Effector memory CD4-positive, alpha-beta T cell (primary cell): ENCODE measurements at places on chromosomes 1 and 21.

DNA sequence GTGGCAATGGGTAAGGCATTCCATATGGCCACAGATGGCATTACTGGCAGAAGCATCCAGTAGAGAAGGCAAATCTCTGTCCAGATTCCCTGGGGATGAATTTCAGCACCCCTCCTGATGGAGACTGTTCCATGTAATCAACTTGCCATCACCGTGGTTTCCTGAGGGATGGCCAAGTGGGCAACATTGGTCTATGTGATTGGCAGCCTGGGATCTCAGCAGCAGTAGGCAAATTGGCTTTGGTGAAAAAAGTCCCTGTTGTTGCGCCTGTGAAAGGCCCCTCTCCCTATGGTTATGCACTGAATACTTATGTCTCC is 19.3 kb downstream of the DMRTB1 start:
- no peak for DNase-seq

DNA sequence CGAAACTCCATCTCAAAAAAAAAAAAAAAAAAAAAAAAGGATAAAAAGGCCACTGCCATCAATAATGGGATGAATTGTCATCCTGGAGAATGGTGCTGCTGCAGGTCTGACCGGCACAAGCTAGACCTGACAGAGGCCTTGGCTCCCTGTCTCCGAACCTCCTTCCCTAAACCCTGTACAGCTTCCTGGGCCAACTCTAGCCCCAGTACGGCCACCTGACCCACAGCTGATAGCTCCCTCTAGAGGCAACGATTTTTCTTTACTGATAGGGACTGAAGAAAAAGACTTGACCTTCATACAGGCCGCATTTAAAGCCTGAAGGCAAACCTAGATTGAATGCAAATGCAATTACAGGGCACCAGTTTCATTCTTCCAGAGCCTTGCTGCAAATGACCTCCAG is 30.7 kb downstream of the NOL9 start:
- no peak for DNase-seq

GRCh38 chr1:243730487-243731150 is 119.4 kb downstream of the AKT3 start:
- no peak for DNase-seq

DNA sequence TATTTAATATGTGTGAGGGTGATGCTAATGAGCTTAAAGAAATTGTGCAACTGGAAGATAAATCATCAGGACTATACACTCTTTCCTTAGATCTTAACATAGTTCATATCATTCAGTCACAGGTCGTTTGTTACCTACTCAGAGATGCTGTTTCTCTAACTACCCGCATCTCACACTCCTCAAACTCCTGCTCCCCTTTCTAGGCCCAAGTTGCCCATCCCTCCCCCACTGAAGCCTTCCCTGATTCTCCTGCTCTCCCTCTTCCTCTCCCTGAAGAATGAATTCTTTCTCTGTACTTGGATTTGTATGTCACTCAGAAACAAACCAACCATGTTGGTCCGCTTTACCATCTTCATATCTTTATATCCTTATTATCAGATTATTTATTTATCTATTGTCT is 9.1 kb downstream of the SH3GLB1 start:
- no peak for DNase-seq

- no peak for DNase-seq
Measured at GRCh38 chr1:6960291-6960811, 175.1 kb downstream of the CAMTA1 start.

GRCh38 chr1:50476800-50477199 is 53.6 kb upstream of the DMRTA2 start:
- DNase-seq, result no peak

GRCh38 chr21:35014302-35015041 is 34.6 kb downstream of the RUNX1 start:
- no peak for DNase-seq

GRCh38 chr1:171468120-171468750 is 17.1 kb upstream of the PRRC2C start:
- DNase-seq, result no peak

GRCh38 chr1:102941366-102941947 is 166.9 kb downstream of the COL11A1 start:
- no peak for DNase-seq

GRCh38 chr1:109488696-109489095 is 5.0 kb downstream of the ATXN7L2 start:
- no peak for DNase-seq

- peak; percentile 70 for DNase-seq
Measured at GRCh38 chr1:226738995-226739695, at the start of gene ITPKB. Gene ITPKB (minus strand): TSS chr1:226739282. CDS start chr1:226737458, 1,824 bp downstream.

GRCh38 chr1:77084457-77084856 is 134.8 kb downstream of the PIGK start:
- DNase-seq, result no peak

GRCh38 chr1:173187671-173188237 is 19.4 kb downstream of the TNFSF4 start:
- no peak for DNase-seq

DNA sequence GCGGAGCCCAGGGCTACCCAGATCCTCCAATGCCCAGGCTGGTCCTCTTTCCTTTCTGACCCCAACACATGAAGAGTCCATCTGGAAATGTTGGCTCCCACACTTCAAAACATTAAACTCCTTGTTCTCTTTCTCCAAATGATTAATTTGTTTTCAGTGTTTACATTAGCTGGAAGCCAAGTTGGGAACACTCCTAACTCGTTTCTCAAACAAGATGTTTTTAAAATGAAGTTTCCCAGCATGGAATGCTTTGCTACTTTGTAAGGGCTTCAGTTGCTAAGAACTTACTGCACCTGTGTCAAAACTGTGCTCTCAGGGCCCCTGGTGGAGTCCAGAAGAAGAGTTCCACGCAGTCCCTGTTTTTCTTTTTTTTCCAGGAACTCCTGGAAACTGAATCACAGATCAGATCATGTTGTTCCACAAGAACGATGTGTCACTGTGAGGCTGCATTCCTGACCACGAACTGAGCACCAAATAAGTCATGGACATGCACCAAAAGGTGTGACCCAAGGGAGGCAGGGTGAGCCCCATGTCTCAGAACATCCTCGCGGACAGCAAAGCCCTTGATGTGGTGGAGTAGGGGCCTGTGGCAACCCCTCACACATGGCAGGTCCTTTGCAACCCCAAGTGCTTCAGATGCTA is 257.3 kb downstream of the KCNJ6 start:
- no peak for DNase-seq

DNA sequence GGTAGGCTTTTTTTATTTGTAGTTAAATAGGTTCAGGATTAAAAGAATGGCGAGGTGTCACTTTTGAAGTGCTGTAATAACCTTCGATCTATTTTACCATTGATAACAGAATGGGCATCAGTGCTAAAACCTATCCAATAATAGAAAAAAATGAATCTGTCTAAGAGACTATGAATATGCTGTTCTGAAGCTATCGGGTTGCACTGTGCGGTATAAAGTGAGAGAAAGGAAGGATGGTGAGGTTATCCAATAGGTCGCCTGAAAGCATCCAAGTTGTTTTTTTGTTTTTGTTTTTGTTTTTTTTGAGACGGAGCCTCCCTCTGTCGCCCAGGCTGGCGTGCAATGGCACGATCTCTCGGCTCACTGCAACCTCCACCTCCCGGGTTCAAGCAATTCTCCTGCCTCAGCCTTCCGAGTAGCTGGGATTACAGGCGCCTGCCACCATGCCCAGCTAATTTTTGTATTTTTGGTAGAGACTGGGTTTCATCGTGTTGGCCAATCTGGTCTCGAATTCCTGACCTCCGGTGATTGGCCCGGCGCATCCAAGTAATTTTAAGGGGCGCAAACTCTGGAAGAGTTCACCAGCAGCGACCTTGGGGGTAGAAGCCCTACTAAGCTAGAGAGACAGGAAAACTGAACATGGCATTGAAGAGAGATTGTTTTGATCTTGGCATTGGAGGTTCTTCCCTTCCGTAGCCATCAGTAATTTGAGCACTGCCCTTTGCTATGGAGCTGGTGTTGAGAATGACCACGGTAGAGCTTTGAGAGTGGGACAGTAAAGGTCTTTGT is 8.7 kb upstream of the MDM4 start:
- DNase-seq, result no peak

DNA sequence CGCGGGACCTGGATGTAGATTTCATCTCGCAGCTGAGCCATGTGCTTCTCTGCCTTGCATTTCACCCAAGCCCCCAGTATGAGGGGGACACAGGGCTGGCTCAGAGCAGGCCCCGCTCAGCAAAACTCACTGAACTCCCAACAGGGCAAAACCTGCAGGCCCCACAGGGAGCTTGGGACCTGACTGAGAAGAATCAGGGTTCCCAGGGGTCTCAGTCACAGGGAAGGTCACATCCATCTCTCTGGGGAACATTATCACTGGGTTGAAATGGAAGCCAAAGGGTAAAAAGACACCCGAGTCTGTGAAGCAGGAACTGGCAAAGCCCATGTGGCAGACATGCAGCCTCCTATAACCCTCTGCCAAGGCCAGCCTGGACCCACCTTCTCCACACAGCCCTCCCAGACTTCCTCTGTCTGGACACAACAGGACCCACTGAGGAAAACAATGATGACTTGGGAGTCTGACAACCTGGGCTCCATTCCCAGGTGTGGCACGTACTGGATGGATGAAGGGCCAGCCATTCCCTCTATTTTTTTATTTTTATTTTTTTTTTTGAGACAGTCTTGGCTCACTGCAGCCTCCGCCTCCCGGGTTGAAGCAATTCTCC is 11.7 kb downstream of the HSPG2 start:
- DNase-seq, result no peak

GRCh38 chr1:33152685-33153432 is 29.0 kb downstream of the TRIM62 start:
- no peak for DNase-seq

DNA sequence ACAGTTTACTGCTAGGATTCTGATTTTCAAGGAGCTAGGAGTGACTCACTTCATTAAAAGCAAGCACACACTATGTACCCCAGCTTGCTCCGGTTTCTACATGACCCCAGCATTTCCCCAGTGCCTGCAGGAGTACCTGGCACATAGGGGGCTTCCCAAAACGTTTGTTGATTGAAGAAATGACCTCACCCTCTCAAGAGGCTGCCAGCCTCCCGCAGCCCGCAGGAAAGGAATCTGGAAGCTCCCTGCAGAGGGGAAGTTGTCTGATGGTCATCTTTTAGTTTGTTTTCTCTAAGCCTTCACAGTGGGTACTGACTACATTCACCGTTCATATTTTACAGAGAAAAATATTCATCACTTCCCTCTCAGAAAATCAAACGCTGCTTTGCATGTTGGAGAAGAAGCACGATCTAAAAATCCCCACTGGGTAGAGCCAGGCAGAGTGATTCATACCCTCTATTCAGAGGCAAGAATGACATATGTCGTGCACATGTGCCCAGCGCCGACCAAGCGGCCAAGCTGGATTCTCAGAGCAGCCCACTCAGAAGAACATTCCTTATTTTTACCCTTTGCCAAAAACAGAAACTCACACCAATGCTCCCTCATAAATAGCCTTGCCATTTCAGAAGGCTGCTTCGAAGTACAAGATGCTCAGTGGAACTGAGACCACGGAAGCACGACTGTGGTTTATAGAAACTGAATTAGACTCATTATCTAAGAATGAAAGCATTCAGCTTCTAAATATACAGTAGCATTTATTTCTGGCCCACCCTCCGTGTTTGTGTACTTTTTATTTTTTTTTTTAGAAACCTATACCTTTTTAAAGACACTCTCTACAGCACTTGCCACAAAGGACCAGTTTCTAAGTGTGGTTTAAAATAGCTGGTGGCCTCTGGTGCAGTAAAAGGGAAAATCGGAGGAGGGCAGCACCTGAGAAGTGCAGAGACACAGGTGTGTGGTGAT is 143.2 kb downstream of the MIS18A start:
- no peak for DNase-seq

GRCh38 chr1:26618561-26618960 is 77.3 kb upstream of the ARID1A start:
- DNase-seq, result no peak

DNA sequence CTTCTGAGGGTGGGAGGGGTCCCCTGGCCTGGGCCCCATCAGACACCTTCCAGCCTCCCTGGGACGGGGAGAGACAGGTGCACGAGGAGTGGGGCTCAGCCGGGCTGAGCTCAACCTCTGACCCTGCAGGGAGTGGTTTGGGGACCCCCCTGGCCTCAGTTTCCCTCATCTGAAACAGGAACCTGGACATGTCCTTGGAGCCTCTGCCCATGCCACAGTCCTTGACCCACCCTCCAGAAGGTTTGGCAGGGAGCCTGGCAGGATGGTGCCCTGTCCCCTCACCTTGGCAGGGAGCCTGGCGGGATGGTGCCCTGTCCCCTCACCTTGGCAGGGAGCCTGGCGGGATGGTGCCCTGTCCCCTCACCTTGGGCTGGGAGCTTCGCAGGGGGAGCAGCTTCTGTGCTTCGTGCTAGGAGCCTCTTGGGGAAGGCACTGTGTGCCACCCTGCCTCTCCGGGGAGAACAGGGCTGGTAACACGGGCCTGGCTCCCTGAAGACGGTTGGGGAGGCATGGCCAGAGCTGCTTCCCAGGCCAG is 58.3 kb downstream of the SLX9 start:
- DNase-seq, result no peak

- DNase-seq, result no peak
Measured at GRCh38 chr1:155979597-155980343, 1.4 kb upstream of the ARHGEF2 start.

GRCh38 chr1:18614069-18614735 is 16.4 kb upstream of the PAX7 start:
- DNase-seq, result no peak

DNA sequence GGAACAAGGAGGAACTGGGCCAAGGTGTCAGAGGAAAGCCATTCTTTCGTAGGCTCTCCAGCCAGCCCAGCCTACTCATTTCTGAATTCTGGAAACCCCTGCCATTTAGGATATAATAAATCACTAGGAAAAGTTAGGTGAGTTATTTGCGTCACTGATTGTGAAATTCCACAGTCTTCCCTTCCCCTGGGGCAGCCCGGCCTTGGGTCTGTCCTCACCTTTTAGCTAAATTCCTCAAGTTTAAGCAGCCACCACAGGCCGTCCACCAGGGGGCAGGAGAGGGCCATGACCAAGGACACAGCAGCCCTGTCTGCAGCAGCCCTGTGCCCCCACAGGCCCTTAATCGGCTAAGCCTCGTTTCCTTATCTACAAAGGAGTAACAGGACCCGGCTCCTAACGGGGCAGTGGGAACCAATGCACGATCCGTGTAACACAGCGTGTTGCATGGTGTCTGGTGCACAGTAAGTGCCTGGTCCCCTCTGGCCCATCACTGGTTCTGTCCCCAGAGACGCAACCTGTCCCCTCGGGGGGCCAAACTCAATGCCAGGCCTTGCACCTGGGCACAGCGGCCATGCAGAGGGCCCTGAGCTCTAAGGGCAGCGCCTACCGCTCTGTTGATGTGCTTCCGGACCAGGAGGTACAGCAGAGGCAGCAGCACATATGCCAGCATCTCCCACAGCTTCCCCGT is 18.1 kb downstream of the GPR157 start:
- peak; percentile 57 for DNase-seq

DNA sequence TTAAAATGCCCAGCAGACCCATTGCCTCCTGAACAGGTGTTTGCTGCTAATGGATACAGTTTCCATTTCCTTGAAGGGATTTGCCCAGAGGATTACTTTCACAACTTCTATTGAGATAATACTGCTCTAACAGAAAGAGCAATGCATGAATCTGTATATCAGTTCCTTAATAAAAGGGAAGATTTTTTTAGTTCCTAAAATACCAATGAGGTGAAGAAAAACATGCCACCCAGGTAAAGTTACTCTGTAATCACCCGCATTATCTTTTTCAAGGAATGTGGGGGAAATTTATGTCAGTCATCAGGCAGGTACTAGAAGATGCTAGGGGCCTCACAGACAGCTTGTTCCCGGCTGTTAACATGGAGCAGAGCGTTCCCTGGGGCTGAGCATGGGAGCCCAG is 41.1 kb downstream of the KCNJ15 start:
- no peak for DNase-seq
